ENCODE measurements at places on chromosomes 6 and 20.

DNA sequence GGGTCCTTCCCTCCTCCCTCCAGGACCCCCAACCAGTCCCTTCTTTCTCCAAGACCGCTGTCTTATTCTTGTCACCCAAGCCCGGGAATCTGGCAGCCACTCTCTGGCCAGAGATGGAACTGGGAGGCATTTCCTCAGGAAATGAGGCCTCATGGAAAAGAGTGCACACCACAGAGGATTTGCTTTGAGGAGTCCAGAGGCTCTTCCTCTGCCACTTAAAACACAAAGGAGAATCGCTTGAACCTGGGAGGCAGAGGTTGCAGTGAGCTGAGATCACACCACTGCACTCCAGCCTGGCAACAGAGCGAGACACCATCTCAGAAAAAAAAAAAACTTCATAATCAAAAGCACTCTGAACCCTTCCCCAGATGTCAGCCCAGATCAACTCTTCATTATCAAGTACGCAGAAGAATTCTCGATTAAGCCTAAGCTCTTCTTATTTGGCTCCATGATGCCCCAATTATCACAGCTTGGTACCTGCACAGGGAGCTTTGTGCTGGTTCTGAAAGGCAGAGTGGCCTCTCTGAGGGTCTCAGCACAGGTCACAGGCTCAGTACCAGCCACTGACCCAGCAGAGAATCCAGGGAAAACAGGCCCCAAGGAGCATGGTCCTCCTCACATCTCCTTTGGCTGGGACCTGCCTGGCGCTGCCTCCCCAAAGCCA, 82.9 kb upstream of the MAFB start:
- DNase-seq = no peak

GRCh38 chr6:108944707-108945680, 96.8 kb downstream of the ARMC2 start:
- no peak for DNase-seq

DNA sequence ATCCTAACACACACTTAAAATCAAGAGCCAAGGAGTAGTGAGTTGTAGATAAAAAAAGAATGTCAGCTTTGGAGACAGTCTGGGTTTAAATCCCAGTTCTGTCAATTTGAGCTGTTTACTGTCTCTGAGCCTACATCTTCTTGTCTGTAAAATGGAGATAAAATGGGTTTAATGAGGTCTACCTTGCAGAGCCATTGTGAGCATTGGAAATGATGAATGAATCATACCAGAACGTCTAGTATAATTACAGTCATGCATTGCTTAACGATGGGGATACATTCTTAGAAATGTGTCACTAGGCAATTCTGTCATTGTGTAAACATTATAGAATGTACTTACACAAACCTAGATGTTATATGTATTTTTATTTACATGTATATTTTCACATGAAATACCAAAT, 17.6 kb upstream of the SGK2 start:
- DNase-seq = no peak

GRCh38 chr20:48178633-48179032, 393.4 kb upstream of the SULF2 start:
- DNase-seq = no peak

- no peak for DNase-seq
Observed at GRCh38 chr6:168619560-168620314, 178.8 kb downstream of the SMOC2 start.

DNA sequence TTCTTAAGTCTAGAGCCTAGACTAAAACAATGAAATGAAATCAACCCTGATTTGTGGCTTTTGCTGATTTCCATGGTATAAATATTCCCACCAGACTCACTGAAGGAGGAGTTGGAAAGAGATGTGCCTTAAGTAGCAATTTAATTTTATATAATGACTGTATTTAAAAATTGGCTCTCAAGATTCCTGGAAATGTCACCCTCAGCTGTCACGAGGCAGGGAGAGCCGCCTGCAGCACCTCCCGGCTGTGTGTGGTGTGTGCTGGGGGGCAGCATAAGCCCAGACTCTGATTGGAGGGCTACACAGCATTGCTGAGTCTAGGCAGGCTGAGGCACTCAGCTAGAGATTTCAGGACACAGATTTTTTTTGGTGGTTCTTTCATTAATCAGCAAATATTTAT, 40.6 kb upstream of the TMEM181 start:
- no peak for DNase-seq

DNA sequence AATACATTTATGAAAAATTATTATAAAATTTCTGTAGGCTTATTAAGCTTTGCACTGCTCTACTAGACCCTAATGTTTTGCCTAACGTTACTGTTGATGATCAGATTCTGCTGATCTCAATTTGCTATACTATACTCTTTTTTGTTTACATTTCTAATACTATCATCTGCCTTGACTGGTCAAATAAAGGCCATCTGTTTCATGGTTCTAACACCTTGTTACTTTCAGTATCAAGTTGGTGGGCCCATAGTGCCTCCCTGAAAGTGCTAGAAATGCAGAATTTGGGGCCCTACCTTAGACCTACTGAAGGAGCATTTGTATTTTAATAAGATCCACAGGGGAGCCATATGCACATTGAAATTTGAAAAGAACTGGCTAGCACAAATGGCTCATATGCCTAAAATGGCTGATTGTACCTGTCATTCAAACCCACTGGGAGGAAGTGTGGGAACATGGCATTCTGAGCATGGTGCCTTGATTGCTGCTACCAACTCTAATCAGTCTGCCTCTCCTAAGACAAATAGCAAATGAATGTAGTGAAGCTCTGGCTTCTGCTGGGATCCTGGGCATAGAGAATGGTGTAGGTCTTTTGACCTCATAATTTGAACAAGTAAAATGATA, 199.1 kb upstream of the BTBD3 start:
- no peak for DNase-seq

- DNase-seq = no peak
Observed at GRCh38 chr6:19472153-19472552, 365.0 kb upstream of the ID4 start.

GRCh38 chr20:34971561-34972235, 16.0 kb downstream of the MYH7B start:
- DNase-seq = no peak

GRCh38 chr6:79042088-79042798, 35.8 kb downstream of the PHIP start:
- peak; percentile 25 for DNase-seq

GRCh38 chr20:17615645-17616479, 46.0 kb downstream of the DSTN start:
- no peak for DNase-seq

- DNase-seq = no peak
Observed at GRCh38 chr6:54053881-54054391, 57.3 kb upstream of the MLIP start.

DNA sequence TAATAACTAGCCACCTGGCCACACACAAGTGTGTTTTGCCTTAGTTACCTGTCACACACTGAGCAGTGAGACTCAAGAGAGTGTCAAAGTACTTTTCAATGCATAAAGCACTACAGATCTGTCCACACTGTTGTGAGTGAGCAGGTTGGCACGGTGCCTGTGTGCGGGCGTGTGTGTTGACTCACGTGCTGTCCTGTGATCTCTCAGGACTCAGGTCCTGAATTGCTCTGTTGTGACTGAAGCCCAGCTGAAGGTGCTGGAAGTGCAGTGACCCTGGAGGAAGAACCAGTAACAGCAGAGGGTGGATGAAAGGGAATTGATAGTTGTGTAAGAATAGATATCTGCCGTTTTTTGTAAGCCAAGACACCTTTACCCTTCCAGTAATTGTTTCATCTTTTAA, 18.3 kb downstream of the SLC16A10 start:
- DNase-seq = no peak

- no peak for DNase-seq
Observed at GRCh38 chr6:145823328-145823944, 8.8 kb upstream of the FBXO30 start.

- DNase-seq = no peak
Observed at GRCh38 chr20:64068386-64069208, 5.6 kb downstream of the TCEA2 start.

GRCh38 chr20:16589623-16590022, 16.4 kb upstream of the KIF16B start:
- DNase-seq = no peak

GRCh38 chr6:32940656-32941213, at the start of gene HLA-DMB:
Gene HLA-DMB, minus strand, starts transcription at chr6:32941028. Its CDS starts 221 bp downstream, at chr6:32940807.
- DNase-seq = peak; percentile 86
